Dermis blood vessel endothelial cell (primary cell): ENCODE measurements at places on chromosomes 1 and 21. TPM values are rescaled to one million over a fixed set of nuclear protein-coding genes. Genes with fewer than 3 reads are reported as not detected.

CACNA1S gene
- total RNA-seq, result not detected in 2 replicates

GRCh38 chr1:222767152-222767571 lies 30.2 kb downstream of the FAM177B start:
- DNase-seq, result no peak

- peak; percentile 21 for DNase-seq
Measured at GRCh38 chr1:150564051-150564991, 15.1 kb downstream of the MCL1 start.

- peak; percentile 20 for DNase-seq
Measured at GRCh38 chr1:8061673-8062386, 35.7 kb upstream of the ERRFI1 start.

TSPAN2 gene
- 1.3 and 5.3 TPM in 2 replicates for total RNA-seq

CYYR1 gene
- 20.1 and 26.9 TPM in 2 replicates for total RNA-seq

DNA sequence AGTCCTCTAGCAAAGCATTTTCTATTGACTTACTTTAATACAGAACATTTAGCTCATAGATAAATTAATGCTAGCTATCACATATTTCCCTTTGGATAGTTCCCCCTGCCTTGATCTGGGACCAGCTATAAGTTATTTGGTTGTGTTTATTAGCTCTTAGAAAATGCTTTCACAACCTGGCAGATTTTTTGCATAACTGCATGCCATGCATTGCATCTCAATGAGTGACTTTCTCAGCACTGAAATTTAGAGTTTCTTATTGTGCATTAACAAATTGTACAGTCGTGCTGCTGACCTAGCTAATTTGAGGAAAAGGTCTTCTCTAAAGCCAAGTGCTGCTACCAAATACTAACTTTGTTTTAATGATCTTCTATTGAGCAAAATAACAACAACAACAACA lies 164.8 kb downstream of the PLPPR5 start:
- DNase-seq, result no peak

GRCh38 chr1:200373811-200374231 lies 36.0 kb downstream of the ZNF281 start:
- DNase-seq, result no peak

GRCh38 chr1:216325946-216326345 lies 97.3 kb downstream of the USH2A start:
- no peak for DNase-seq
